ENCODE measurements at places on chromosomes 12 and 14.

DNA sequence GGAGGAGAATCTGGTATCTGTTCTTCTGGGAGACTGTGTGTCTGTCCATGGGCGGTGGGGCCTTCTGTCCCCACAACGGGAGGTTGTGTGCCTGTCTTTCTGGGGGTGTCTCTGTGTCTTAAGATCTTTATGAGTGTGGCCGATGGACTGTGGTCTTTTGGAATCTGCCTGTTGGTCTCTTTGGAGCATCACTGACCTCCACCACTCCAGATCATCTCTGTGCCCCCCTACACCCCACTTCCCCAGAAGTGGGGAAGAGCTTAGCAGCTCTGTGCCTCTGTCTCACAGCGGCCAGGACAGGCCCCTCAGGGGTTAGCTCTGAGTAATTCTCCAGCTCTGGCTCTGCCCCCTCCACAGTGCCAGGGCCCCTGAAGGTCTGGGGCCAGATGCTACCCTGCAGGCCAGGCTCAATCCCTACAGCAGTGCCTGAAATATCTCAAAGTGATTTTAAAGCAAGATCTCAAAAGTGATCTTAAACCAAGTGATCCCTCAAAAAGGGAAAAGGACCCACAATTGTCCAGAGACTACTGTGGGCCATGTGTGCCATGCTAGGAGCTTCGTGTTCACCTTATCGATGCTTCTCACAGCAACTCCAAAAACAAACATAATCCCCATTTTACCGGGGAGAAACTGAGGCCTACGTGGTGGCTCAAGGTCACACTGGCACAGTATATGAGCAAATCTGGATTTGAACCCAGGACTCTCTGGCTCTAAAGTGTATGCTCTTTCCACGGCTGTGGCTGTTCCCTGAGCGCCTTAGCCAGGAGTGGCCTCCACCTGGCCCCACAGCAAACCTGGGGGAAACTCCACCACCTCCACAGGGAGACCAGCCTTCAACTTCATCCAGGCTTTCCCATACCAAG is 26.0 kb upstream of the KRT78 start:
- no peak for DNase-seq

GRCh38 chr12:91952916-91953315 is 192.7 kb downstream of the BTG1 start:
- DNase-seq = no peak

GRCh38 chr12:107134558-107134957 is 41.2 kb upstream of the CRY1 start:
- DNase-seq = no peak

DNA sequence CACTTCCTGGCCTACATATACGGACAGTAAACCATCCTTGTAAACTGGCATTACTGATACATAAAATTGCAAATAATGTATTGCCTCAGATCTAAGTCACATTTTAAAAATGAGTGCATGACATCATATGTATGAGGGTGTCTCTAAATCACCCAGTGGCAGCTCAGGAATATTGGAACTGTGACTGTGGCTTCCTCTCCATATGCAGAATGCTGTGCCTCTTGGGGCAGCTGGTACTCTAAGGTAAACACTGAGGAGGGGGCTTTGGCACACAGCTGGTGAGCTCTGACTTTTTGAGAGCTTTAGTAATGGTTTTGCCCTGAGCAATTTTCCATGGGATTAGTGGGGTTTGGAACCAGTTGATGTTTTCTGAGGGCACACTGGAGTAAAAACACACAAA is 263.7 kb downstream of the BMP4 start:
- DNase-seq = no peak

- no peak for DNase-seq
Observed at GRCh38 chr14:100602621-100603230, 15.5 kb upstream of the BEGAIN start.

DNA sequence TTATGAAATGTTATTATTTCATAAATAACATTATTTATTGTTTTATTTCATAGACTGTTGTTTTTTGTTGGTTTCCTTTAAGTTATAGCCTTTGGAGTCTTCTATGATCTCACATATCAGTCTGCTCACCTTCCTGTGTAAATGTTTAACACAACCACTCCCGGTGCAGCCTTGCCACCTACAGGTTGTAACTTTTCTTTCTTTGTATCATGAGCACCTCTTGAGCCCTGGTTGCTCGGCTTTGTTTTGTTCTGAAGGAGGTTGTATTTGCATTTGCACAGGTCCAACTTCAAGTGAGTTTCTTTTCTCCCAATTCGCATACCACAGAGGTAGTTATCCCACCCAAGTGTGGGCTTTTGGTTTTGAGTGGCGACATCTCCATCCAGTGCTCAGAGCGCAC is 121.4 kb downstream of the SLC15A4 start:
- DNase-seq = no peak

DNA sequence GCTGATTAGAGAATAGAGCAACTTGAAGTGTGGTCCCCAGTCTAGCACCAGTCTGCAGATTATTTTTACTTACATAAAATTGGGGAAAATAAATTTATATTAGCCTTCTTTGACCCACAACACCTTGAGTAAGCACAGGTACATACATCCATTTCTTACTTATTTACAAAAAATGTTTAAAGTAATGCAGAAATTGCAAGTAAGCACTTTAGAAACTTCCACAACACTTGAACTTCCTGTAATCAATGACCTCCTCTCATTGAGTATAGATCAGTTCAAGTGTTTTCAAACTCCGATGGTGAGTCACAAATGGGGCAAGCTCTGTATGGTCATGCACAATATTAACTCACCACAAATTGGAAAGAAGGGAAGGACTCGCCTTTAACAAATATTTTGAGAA is 83.3 kb downstream of the KIF21A start:
- no peak for DNase-seq

Measured in T-helper 2 cell (primary cell).